ENCODE measurements at places on chromosomes 2 and 18. TPM values are rescaled to one million over a fixed set of nuclear protein-coding genes. Genes with fewer than 3 reads are reported as not detected.
A peak's percentile ranks its signal among the peaks of the same experiment; 100 is the strongest.

The IL1F10 gene
- not detected for total RNA-seq

The CHAC2 gene
- total RNA-seq = 16.0 TPM

The RIT2 gene
- total RNA-seq = not detected

The WDFY1 gene
- total RNA-seq = 10.9 TPM

The SCTR gene
- total RNA-seq = not detected

The COPS8 gene
- total RNA-seq = 46.6 TPM

The ALPG gene
- total RNA-seq = not detected

The LRP1B gene
- not detected for total RNA-seq

DNA sequence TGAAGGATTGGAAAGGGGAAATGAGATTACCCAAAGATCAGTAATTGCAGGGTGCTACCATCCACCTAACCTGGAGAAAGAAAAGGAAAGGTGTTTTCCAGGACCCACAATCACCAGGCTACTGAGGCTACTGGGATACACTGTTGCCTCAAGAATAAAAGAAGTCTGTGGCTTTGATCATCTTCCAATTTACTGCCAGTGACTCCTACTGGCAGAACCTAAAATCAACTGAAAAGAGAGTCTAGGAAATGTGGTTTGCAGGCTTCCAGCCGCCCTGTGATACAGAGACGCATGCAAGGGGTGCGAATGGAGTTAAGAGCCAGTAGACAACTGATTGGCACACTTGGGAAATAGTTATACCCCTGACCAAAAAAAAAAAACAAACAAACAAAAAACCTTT is 16.6 kb upstream of the TTL start:
- DNase-seq = no peak
- H3K4me3 ChIP-seq = no peak overlapping the region
- no peaks in the 10 kb centered on the region for H3K27me3 ChIP-seq
- no peak overlapping the region for H3K27ac ChIP-seq

- H3K27me3 ChIP-seq = no peaks in the 10 kb centered on the region
- no peak overlapping the region for H3K27ac ChIP-seq
- no peaks in the 10 kb centered on the region for H3K36me3 ChIP-seq
- H3K4me3 ChIP-seq = no peak overlapping the region
- no peak for DNase-seq
Observed at GRCh38 chr2:55106148-55106547, 55.9 kb upstream of the RTN4 start.

DNA sequence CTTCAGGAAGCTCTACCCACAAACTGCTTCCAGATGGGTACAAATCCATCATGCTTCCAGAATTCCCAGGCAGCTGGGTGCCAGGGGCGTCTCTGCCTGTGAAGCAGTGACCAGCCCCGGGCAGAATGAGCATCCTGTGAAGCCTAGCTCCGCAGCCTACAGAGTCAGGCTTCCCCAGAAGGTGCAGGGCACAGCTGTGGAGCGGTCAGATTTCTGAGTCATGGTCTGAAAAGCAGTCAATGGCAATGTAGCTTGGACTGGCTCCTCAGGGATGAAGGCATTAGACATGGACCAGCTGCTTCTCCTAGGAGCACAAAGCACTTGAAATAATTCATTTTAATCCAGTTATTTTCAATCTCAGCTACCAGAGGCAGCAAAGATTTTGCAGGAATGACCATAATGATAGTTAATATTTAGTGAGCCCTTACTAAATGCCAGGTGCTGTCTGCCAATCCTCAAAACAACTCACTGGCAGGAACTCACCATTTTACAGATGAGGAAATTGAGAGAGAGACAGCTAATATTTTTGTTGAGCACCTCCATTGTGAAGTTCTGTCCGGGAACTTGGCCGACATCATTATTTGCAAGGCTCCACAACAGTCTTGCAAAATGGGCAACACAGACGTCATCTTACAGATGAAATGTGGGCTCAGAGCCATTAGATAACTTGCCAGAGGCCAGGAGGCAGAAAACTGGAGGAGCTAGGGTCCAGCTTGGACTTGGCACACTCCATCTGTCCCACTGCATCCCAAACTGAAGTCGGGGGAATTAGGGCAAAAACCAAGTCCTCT is 31.7 kb downstream of the ACMSD start:
- no peaks in the 10 kb centered on the region for H3K4me1 ChIP-seq
- H3K27me3 ChIP-seq = no peaks in the 10 kb centered on the region
- H3K4me3 ChIP-seq = no peak overlapping the region
- no peaks in the 10 kb centered on the region for H3K36me3 ChIP-seq
- no peak for DNase-seq

- no peaks in the 10 kb centered on the region for H3K27me3 ChIP-seq
- peak overlapping the region; percentile 51 for H3K4me3 ChIP-seq
- H3K27ac ChIP-seq = peak overlapping the region; percentile 72
- no peaks in the 10 kb centered on the region for H3K36me3 ChIP-seq
- peaks cover 27% of the 10 kb centered on the region for H3K4me1 ChIP-seq
Observed at GRCh38 chr2:68203587-68203986, 45.9 kb downstream of the PNO1 start.

- H3K27ac ChIP-seq = no peak overlapping the region
- DNase-seq = no peak
- H3K36me3 ChIP-seq = no peaks in the 10 kb centered on the region
- H3K4me1 ChIP-seq = peaks cover 32% of the 10 kb centered on the region
- 0 out of 2 replicates have a peak overlapping the region, but pooled peaks have one; percentile 37 for H3K4me3 ChIP-seq
Observed at GRCh38 chr2:230230087-230230486, 4.6 kb downstream of the SP140 start.

DNA sequence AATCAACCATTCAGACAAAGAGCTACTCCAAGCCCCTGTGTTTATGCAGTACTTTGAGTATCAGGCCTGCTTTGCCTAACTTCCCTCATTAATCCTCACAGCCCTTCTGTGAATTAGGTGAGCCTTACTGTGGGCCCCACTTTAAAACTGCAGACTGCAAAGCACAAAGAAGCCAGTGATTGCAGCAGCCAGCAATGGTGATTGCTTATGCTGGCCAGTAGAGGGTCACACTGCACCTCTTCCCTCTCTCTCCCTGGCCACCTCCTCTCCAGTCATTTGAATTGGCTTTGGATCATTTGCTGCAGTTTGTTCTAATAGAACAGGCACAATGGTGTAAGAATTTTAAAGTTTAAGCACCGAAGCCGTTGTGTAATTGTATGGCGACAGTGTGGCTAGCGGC is 229.9 kb downstream of the AGPS start:
- H3K27me3 ChIP-seq = no peaks in the 10 kb centered on the region

DNA sequence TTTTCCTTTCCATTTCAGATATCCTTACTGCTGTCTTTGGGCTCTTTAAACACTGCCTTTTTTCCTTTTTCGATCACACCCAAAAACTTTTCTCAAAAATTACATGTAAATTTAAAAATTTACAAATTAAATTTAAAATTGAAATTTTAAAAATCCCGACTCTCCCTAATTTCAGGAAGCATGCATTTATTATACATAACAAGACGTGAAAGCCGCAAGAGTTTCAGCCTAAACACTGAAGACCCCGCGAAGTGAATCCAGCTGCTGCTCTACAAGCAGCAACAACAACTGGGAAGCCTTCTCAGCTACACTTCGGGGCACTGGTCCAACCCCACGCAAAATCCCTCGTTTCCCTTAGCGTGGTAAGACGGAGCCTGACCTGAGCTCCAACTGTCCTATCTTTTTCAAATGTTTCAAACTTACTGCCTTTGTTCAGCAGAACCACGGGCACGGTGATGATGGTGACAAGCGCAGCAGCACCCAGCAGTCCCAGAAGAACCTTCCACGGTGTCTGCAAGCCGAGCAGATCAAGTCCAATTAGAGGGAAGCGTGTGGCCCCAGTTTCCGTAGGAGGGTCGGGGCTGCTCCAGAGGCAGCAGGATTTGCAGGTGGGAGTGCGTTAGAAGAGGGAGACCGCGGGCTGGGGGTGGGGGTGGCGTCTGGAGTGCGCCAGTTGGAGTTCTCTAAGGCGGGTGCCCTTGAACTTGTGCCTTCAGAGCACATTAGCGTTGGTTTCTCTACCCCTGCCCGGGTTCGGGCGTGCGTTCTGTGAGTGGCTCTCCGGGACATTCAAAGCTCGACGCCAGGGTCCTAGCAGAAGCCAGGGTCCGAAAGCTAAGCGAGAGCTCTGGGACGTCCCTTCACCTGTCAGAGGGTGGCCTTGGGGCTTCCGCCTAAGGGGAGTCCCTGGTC is 783 bp downstream of the DPP4 start:
- no peaks in the 10 kb centered on the region for H3K27me3 ChIP-seq
- H3K36me3 ChIP-seq = no peaks in the 10 kb centered on the region
- no peak for DNase-seq
- H3K27ac ChIP-seq = peak overlapping the region; percentile 28

- no peaks in the 10 kb centered on the region for H3K36me3 ChIP-seq
- no peak overlapping the region for H3K27ac ChIP-seq
- H3K4me1 ChIP-seq = no peaks in the 10 kb centered on the region
- H3K4me3 ChIP-seq = no peak overlapping the region
- H3K27me3 ChIP-seq = no peaks in the 10 kb centered on the region
Observed at GRCh38 chr2:228253752-228254151, 72.3 kb upstream of the SPHKAP start.

DNA sequence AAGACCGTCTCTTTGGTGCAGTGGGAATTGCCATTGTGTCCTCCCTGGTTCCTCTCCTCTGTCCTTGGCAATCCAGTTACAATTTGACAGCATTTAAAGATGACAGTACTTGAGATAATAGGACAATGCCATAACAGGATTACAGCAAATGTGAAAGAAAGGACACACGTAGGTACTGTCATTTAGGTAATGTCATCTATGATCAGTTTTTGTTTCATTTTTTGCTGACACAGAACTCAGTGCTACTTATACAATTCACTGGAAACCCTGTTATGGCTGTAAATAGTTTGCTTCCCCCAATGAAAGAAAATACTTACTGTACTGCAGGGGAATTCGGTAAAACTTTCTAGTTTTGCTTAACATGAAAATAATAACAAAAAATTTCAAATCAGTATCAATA is 65.2 kb downstream of the BCL11A start:
- H3K27me3 ChIP-seq = no peaks in the 10 kb centered on the region
- H3K27ac ChIP-seq = peak overlapping the region; percentile 68
- no peak for DNase-seq
- H3K36me3 ChIP-seq = no peaks in the 10 kb centered on the region
- H3K4me1 ChIP-seq = peaks cover 44% of the 10 kb centered on the region
- peak overlapping the region; percentile 25 for H3K4me3 ChIP-seq

GRCh38 chr2:196195302-196195701 is 23.9 kb upstream of the STK17B start:
- no peak for DNase-seq
- no peak overlapping the region for H3K4me3 ChIP-seq
- no peaks in the 10 kb centered on the region for H3K36me3 ChIP-seq
- H3K27me3 ChIP-seq = no peaks in the 10 kb centered on the region

- DNase-seq = no peak
- no peaks in the 10 kb centered on the region for H3K27me3 ChIP-seq
- no peak overlapping the region for H3K4me3 ChIP-seq
- no peaks in the 10 kb centered on the region for H3K4me1 ChIP-seq
Observed at GRCh38 chr2:1518867-1519530, 105.7 kb downstream of the TPO start.

- no peak for DNase-seq
- no peaks in the 10 kb centered on the region for H3K36me3 ChIP-seq
- no peak overlapping the region for H3K27ac ChIP-seq
- no peaks in the 10 kb centered on the region for H3K4me1 ChIP-seq
Observed at GRCh38 chr2:236120141-236120601, 48.0 kb downstream of the GBX2 start.

DNA sequence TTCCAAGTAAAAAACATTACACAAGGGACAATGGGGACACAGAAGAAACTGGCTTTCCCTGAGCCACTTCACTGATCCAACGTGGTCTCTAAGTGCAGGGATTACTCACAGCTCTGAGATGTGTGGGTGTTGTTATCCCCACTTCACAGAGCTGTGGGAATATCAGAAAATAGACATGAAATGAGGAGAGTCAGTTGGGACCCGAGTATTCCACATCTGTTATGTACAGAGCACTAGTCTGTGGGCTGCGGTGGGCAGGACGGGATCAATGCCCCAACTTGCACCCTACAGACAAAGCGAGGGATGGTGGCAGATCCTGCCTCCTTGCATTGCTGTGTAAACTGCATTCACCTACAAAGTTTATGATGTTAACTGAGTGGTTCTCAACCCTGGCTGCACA is 11.7 kb downstream of the LAMA1 start:
- no peak overlapping the region for H3K4me3 ChIP-seq
- DNase-seq = no peak
- H3K36me3 ChIP-seq = no peaks in the 10 kb centered on the region
- H3K4me1 ChIP-seq = no peaks in the 10 kb centered on the region
- no peaks in the 10 kb centered on the region for H3K27me3 ChIP-seq

- H3K27me3 ChIP-seq = no peaks in the 10 kb centered on the region
- no peaks in the 10 kb centered on the region for H3K36me3 ChIP-seq
- DNase-seq = no peak
- no peaks in the 10 kb centered on the region for H3K4me1 ChIP-seq
- H3K4me3 ChIP-seq = no peak overlapping the region
- no peak overlapping the region for H3K27ac ChIP-seq
Observed at GRCh38 chr18:75462178-75462832, 34.8 kb upstream of the SMIM21 start.

DNA sequence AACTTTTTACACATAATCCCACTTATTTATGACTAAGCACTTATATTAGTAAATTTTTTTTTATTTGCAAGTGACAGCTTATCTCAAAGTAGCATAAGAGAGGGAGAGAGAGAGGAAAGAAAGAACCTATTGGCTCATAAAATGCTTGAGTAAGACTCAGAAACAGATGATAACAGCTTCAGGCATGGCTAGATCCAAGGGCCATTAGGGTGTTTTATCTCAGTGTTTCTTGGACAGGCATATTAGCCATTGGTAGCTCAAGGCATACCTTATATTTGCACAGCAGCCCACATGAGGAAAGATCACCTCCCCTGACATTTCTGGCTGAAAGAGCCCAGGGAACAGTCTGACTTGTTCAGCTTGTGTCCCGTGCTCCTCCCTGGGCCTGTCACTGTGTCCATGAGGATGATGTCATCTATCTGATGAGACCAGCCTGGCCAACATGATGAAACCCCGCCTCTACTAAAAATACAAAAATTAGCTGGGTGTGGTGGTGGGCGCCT is 64.4 kb downstream of the IL1R2 start:
- H3K27ac ChIP-seq = no peak overlapping the region
- no peak for DNase-seq
- H3K4me1 ChIP-seq = no peaks in the 10 kb centered on the region
- no peaks in the 10 kb centered on the region for H3K27me3 ChIP-seq
- no peaks in the 10 kb centered on the region for H3K36me3 ChIP-seq

All from GM12878 (cell line).